Fibroblast of skin of left biceps (primary cell): ENCODE measurements at places on chromosomes 16 and 17.

- DNase-seq, result no peak
These were observed 19.6 kb downstream of the MPP3 start for GRCh38 chr17:43813386-43813785.

DNA sequence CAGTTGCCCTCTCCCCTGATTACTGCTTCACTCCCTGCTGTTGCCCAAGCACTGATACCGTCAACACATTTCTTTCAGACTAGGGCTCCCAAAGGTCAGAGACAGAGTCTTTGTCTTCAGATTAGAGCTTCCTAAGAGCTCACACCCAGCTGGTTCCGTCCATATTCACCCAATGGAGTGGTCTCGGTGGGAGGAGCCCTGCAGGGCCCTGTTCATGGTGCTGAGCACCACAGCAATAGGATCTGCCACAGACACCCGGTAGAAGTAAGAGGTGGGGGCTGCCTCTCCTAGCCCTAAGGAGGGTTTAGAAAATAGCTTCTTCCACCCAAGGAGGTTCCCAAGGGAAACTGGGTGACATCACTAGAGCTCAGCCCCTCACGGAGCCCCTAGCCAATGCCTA lies 128.3 kb downstream of the CCDC144A start:
- no peak for DNase-seq

- no peak for DNase-seq
These were observed 226.8 kb downstream of the CHD9NB start for GRCh38 chr16:52825892-52826291.

GRCh38 chr16:58021661-58022551 lies 3.6 kb upstream of the MMP15 start:
- no peak for DNase-seq

GRCh38 chr17:7781429-7781828 lies 52.6 kb upstream of the KDM6B start:
- no peak for DNase-seq

- no peak for DNase-seq
These were observed 30.4 kb upstream of the SALL1 start for GRCh38 chr16:51181503-51181811.
